ENCODE measurements at places on chromosomes 7 and 10. TPM values are rescaled to one million over a fixed set of nuclear protein-coding genes. Genes with fewer than 3 reads are reported as not detected.
A peak's percentile ranks its signal among the peaks of the same experiment; 100 is the strongest.

Gene ZNF479
- total RNA-seq = not detected

GRCh38 chr10:28807760-28808613 is 130.7 kb downstream of the BAMBI start:
- DNase-seq = no peak

DNA sequence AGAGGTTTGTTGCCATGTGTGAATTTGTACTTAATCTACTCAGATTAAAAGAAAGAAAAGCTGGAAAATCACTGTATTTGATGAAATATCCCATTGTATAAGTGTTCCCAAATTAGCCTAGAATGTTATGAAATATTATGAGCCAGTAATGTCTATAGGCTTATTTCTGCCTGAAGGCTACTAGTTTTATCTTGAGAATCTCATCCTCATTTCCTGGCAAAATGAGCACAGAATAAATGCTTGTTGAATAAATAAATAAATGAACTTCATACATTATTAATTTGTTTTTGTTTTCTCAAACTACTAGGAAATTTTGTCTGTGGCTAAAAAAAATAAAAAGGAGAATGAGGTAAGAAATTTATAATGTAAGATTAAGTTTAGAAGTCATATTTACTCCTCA is 25.5 kb downstream of the HELLS start:
- DNase-seq = no peak

GRCh38 chr10:103859161-103860086 is 4.0 kb upstream of the SH3PXD2A start:
- DNase-seq = peak; percentile 76

GRCh38 chr10:17216901-17217395 is 11.1 kb upstream of the VIM start:
- DNase-seq = no peak
